Naive thymus-derived CD4-positive, alpha-beta T cell (primary cell): ENCODE measurements at places on chromosomes 3 and 15.

- H3K27ac ChIP-seq, result no peak overlapping the region
- H3K4me3 ChIP-seq, result no peak overlapping the region
- no peak for DNase-seq
Observed at GRCh38 chr3:60269377-60269776, 981.9 kb downstream of the FHIT start.

GRCh38 chr15:42068601-42069000, 25.8 kb downstream of the PLA2G4D start:
- DNase-seq, result no peak
- no peaks in the 10 kb centered on the region for H3K36me3 ChIP-seq
- no peaks in the 10 kb centered on the region for H3K27me3 ChIP-seq
- H3K27ac ChIP-seq, result no peak overlapping the region
- H3K4me3 ChIP-seq, result no peak overlapping the region

DNA sequence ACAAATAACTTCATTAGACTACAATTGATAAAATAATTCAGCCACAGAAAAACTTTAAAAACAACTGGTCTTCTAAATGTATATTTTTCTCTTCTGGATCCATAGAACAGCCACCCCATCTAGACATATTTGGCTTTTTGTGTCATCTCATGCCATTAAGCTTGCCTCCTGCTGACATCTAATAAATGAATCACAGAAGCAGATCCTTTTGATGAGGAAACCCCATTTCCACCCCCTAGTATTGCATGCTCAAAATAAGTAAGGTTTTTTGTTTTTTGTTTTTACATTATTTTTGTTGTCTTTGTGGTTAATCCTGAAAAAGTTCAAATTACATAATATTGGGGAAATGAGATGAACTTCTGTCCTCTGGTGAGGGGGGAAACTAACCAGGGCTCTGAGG, 94.8 kb downstream of the DUT start:
- no peaks in the 10 kb centered on the region for H3K36me3 ChIP-seq
- H3K27me3 ChIP-seq, result no peaks in the 10 kb centered on the region
- no peak for DNase-seq
- no peaks in the 10 kb centered on the region for H3K4me1 ChIP-seq
- no peak overlapping the region for H3K4me3 ChIP-seq

DNA sequence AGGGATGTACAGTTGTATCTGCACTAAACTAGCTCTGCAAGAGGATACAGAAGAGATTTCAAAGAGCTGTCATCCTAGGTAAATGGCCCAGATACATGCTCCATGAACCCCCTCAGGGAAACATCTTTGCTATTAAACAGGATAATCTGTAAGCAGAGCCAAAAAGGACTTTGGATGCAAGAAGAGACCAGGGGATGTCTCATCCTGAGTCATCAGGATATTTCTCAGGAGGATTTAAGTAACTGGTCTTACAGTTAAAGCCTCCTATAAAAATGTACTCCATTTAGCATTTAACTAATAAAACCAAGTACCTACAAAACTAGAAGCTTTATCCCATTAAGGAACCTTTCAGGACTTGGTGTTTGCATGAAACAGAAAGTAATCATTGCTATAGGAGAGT, 48.2 kb upstream of the PHLDB2 start:
- H3K4me1 ChIP-seq, result no peaks in the 10 kb centered on the region
- H3K4me3 ChIP-seq, result no peak overlapping the region
- no peak for DNase-seq
- H3K27me3 ChIP-seq, result no peaks in the 10 kb centered on the region
- H3K36me3 ChIP-seq, result no peaks in the 10 kb centered on the region
- no peak overlapping the region for H3K27ac ChIP-seq

GRCh38 chr3:44995142-44995770, 19.2 kb downstream of the EXOSC7 start:
- H3K4me3 ChIP-seq, result no peak overlapping the region
- H3K4me1 ChIP-seq, result peaks cover 30% of the 10 kb centered on the region
- H3K27ac ChIP-seq, result no peak overlapping the region

DNA sequence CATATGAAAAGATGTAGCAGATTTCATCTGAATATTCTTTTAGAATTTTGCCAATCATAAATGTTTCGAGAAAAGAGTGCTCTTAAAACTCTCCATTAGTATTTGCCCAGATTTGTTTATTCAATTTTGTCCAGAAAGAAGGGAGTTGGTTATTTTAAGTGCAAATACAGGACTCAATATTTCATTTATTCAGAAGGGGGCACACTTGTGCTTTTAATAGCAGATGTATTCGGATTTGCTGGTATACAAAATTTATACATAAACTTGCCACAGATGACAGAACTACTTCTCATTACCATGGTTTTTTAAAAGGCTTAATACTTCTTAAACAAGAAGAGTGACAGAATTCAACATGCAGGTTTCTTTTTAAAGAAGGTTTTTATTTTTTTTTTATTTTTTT, 69.8 kb upstream of the GRM7 start:
- no peaks in the 10 kb centered on the region for H3K36me3 ChIP-seq
- DNase-seq, result no peak
- no peaks in the 10 kb centered on the region for H3K4me1 ChIP-seq
- H3K27me3 ChIP-seq, result no peaks in the 10 kb centered on the region

DNA sequence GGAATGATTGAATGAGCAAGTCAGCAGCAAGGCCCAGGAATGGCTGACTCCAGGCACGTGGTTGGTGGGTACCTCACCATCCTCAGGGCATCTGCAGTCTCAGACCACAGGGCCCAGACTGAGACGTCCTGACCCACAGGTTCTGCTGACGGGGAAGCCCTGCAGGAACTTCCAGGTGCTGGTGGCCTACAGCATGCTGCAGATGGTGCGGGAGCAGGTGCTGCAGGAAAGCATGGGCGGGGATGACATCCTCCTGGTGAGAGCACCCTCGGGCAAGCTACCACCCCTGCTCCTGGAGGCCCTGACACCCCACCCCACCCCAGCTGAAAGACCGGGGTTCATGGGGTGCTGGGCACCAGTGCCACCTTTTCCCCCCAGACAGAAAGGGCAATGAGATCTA, 14.1 kb downstream of the TBC1D21 start:
- no peak overlapping the region for H3K4me3 ChIP-seq
- no peaks in the 10 kb centered on the region for H3K4me1 ChIP-seq
- H3K27ac ChIP-seq, result no peak overlapping the region
- DNase-seq, result no peak

DNA sequence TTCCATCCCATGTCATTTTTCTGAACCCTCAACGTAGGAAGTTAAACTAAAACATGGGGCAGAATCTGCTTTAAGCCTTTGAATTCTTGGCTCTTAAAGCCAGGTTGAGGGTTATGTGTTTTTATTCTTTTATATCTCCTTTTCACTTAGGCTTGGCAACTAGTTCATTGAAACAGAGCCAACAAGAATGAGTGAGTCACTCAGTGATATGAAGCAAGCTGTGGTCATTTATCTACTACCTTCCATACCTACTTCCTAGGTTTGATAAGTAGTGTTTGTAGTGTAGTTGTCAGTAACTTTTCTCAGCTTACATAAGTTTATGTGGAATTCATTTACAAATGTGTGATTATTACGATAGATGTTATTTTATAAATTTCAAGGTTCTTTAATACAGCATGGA, 67.4 kb downstream of the SNRPN start:
- H3K36me3 ChIP-seq, result peaks cover 39% of the 10 kb centered on the region
- no peaks in the 10 kb centered on the region for H3K4me1 ChIP-seq
- no peaks in the 10 kb centered on the region for H3K27me3 ChIP-seq
- no peak overlapping the region for H3K27ac ChIP-seq
- DNase-seq, result no peak
- no peak overlapping the region for H3K4me3 ChIP-seq

DNA sequence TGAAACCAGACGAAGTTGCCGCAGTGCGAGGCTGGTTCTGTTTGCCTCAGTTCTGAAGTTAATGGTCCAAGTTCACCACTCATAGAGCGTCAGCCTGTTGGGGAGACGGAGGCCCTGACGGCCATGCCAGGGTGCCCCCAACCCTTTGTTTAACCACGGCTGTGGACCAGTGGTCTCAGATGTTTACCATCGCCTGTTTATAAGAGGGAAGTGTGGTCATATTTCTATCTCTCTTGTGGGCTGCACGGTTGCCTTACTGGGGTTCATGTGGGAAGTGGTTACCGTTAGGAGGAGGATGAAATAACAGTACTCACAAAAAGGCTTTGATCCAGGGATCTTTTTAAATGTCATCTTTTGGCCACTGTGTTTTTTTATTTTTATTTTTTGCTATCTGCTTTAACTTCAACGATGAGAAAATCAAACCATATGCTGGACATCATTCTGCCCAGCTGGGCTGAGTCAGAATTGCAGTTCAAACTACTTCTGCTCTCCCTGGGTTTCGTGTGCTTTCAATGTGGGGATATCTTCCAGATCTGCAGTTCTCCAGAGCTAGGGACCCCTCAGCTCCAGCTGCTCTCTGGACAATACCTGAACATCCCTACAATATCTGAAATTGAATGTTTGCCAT, 17.8 kb downstream of the SMAD3 start:
- no peaks in the 10 kb centered on the region for H3K36me3 ChIP-seq
- H3K4me3 ChIP-seq, result peak overlapping the region; percentile 36
- DNase-seq, result no peak
- H3K4me1 ChIP-seq, result peaks cover 79% of the 10 kb centered on the region

- no peak for DNase-seq
- H3K36me3 ChIP-seq, result no peaks in the 10 kb centered on the region
- no peak overlapping the region for H3K4me3 ChIP-seq
- H3K27me3 ChIP-seq, result no peaks in the 10 kb centered on the region
- H3K27ac ChIP-seq, result no peak overlapping the region
Observed at GRCh38 chr15:101178931-101179330, 72.9 kb downstream of the CHSY1 start.

- H3K4me1 ChIP-seq, result peaks cover 8% of the 10 kb centered on the region
- no peak overlapping the region for H3K4me3 ChIP-seq
- no peaks in the 10 kb centered on the region for H3K27me3 ChIP-seq
- no peak for DNase-seq
Observed at GRCh38 chr15:85752124-85752475, 42.6 kb downstream of the KLHL25 start.

DNA sequence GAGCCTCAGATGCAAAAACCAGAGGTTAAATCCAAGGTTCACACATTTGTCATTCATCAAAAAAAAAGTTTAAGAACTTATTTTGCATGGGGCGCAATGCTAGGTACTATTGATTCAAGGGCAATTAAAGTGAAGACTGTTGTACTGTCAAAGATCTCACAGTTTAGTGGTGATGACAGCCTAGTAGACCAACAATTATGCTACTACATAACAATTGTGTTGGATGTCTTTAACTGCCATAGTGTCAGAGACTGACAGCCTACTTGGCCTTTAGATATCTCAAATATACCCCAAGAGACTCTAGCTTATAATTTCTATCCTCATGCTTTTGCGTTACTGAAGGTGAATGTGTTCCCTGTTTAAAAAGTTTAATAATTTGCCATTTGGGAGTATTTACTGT, 72.1 kb upstream of the PHLDB2 start:
- no peak for DNase-seq
- no peak overlapping the region for H3K27ac ChIP-seq
- H3K36me3 ChIP-seq, result no peaks in the 10 kb centered on the region
- H3K27me3 ChIP-seq, result no peaks in the 10 kb centered on the region
- H3K4me3 ChIP-seq, result no peak overlapping the region

DNA sequence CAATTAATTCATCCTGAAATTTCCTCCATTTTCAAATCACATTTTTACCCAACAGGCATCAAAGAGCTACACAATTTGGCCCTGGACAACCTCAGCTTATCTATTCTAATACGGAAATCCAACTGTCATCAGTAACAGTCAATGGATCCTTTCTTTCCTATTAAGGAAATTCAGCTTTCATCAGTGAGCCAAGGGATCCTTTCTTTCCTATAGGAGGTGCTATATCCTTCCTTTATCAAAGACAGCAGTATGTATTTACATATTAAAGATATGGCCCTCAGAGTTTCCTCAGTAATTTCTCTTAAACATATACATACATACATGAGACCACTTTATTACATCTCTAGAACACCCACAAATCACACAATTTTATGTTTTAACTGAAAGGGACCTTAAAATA, 10.1 kb downstream of the DHX36 start:
- no peak overlapping the region for H3K27ac ChIP-seq
- peaks cover 24% of the 10 kb centered on the region for H3K4me1 ChIP-seq
- H3K27me3 ChIP-seq, result no peaks in the 10 kb centered on the region
- no peaks in the 10 kb centered on the region for H3K36me3 ChIP-seq

GRCh38 chr3:46141813-46142212, 66.3 kb downstream of the CCR1 start:
- DNase-seq, result no peak
- no peak overlapping the region for H3K4me3 ChIP-seq
- H3K36me3 ChIP-seq, result no peaks in the 10 kb centered on the region
- H3K27ac ChIP-seq, result no peak overlapping the region
- H3K4me1 ChIP-seq, result no peaks in the 10 kb centered on the region
- no peaks in the 10 kb centered on the region for H3K27me3 ChIP-seq

- H3K4me3 ChIP-seq, result no peak overlapping the region
- peaks cover 39% of the 10 kb centered on the region for H3K36me3 ChIP-seq
- peaks cover 81% of the 10 kb centered on the region for H3K4me1 ChIP-seq
Observed at GRCh38 chr3:18376682-18377081, 48.5 kb downstream of the SATB1 start.

- DNase-seq, result no peak
- H3K27ac ChIP-seq, result peak overlapping the region; percentile 80
- H3K36me3 ChIP-seq, result no peaks in the 10 kb centered on the region
- H3K4me3 ChIP-seq, result no peak overlapping the region
Observed at GRCh38 chr3:63966007-63966406, 53.8 kb upstream of the SCAANT1 start.

DNA sequence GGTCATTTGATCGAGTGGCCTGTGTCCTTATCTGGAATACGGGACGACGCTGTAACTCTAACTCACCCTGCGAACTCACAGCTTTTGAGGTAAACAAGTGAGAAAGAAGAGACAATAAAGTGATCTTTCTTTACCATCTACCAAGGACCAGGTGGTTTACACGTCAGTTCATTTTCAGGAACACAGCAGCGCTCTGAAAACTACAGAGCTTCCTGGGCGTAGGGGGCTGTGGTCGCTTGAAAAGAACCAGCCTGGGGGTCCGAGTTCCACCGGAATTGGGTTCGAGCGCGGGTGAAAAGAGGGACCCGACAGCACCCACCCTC, 357 bp downstream of the KIAA1143 start:
- no peaks in the 10 kb centered on the region for H3K4me1 ChIP-seq
- DNase-seq, result no peak
- H3K27ac ChIP-seq, result peak overlapping the region; percentile 82
- no peaks in the 10 kb centered on the region for H3K36me3 ChIP-seq
- H3K27me3 ChIP-seq, result no peaks in the 10 kb centered on the region

GRCh38 chr15:87477737-87478686, 778.5 kb downstream of the NTRK3 start:
- H3K27ac ChIP-seq, result no peak overlapping the region
- no peaks in the 10 kb centered on the region for H3K4me1 ChIP-seq
- H3K4me3 ChIP-seq, result no peak overlapping the region
- DNase-seq, result no peak
- no peaks in the 10 kb centered on the region for H3K36me3 ChIP-seq

DNA sequence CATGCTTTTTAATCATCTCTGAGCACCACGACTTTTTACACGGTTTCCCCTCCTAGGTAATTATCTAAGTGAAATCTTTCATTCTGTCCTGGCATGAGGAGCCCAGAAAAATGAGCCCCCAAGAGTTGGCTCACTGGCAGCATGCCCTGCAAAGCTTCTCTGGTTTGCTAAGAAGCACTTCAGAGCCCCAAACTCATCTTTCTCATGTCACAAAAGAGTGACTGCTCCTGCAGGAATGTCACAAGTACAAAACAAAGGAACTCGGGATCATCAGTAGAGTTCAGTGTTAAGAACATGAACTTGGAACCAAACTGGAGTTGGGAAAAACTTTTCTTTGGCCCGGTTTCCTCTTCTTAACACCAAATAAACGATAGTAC, 123.9 kb downstream of the FOXB1 start:
- no peaks in the 10 kb centered on the region for H3K36me3 ChIP-seq
- no peak for DNase-seq
- H3K27ac ChIP-seq, result peak overlapping the region; percentile 72
- H3K4me3 ChIP-seq, result peak overlapping the region; percentile 75
- peaks cover 21% of the 10 kb centered on the region for H3K4me1 ChIP-seq
- no peaks in the 10 kb centered on the region for H3K27me3 ChIP-seq
